ENCODE measurements at places on chromosomes 12 and 14. TPM values are rescaled to one million over a fixed set of nuclear protein-coding genes. Genes with fewer than 3 reads are reported as not detected.

Gene GPRC5A
- 19.0 TPM for polyA plus RNA-seq

Gene CD163
- polyA plus RNA-seq = 10.5 TPM

Gene CFAP251
- 12.7 TPM for polyA plus RNA-seq

Gene ANO6
- polyA plus RNA-seq = 71.3 TPM

Gene FBRSL1
- polyA plus RNA-seq = 70.4 TPM

Gene PTPRR
- 0.66 TPM for polyA plus RNA-seq

Gene TRPV4
- 9.8 TPM for polyA plus RNA-seq

Gene NPFF
- 0.47 TPM for polyA plus RNA-seq

Gene ADSS1
- polyA plus RNA-seq = 16.4 TPM

Gene KRT71
- not detected for polyA plus RNA-seq

Gene C14orf180
- polyA plus RNA-seq = not detected

Gene ERP27
- polyA plus RNA-seq = 26.3 TPM

Gene FAM90A1
- polyA plus RNA-seq = 2.7 TPM
